ENCODE measurements at places on chromosomes 1 and 21.
A peak's percentile ranks its signal among the peaks of the same experiment; 100 is the strongest.

GRCh38 chr1:67724928-67725560 is 40.0 kb downstream of the GADD45A start:
- DNase-seq: no peak

DNA sequence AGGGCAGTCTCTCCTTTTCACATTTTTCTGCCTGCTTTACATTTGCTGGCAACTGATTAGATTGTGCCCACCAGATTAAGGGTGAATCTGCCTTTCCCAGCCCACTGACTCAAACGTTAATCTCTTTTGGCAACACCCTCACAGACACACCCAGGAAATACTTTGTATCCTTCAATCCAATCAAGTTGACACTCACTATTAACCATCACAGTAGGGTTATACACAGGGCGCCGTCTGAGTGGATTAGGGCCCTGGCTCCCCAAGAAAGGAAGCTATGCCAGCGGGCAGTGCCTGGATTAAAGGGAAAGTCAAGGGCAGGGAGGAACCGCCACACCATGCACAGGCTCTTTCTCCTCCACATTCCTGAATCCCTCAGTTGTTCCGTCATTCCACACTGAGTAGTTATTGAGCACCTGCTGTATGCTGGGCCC is 56.2 kb downstream of the EVA1C start:
- DNase-seq: no peak

DNA sequence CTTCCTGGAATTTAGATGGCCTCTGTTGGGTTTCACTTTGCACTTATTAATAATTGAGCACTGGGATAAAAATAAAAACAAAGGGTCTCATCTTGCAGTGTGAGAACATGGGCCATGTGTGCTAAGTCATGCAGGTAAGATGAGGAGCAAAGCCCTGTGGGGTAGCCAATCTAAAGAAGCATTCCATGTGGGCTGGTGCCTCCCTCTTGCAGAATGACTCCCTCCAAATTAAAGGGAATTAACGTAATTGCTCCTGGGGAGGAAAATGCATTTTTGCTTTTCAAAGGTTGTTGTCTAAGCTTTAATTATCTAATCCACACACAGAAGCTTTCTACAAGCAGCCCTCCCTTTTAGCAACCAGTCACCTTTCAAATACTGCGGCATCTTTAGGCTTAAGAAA is 69.8 kb downstream of the CDC14A start:
- DNase-seq: no peak

GRCh38 chr1:94654459-94654858 is 112.9 kb upstream of the F3 start:
- no peak for DNase-seq

GRCh38 chr1:89873770-89874169 is 52.9 kb downstream of the LRRC8D start:
- peak; percentile 12 for DNase-seq

GRCh38 chr1:30923597-30923996 is 15.0 kb upstream of the SDC3 start:
- no peak for DNase-seq

DNA sequence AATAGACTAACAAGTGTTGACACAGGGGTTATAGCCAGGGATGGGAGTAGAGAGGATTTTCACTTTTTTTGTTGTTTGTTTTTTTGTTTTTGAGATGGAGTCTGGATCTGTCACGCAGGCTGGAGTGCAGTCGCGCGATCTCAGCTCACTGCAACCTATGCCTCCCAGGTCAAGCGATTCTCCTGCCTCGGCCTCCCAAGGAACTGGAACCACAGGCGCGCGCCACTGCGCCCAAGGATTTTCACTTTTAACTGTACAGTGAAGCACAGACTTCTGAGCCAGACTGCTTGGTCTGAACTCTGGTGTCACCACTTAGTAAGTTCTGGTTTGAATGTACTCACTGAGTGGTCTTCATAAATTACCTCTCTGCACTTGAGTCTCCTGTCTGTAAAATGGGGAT is 40.2 kb upstream of the WASF2 start:
- no peak for DNase-seq

DNA sequence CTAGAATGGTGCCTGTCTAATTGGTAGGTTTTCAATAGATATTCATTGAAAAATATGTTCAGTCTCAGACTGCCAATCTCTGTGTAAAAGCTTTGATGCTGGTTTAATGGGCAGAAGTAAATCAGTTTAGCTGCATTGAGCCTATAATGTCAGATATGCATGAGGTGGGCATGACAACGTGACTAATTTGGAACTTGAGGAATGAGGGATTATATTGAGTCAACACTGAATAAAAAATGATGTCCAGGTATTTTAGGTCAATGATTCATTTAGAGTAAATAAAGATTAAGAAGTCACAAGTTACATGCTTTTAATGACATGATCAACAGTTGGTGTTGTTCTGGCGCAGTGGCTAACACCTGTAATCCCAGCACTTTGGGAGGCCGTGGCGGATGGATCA is 3.0 kb downstream of the WDR3 start:
- DNase-seq: no peak

DNA sequence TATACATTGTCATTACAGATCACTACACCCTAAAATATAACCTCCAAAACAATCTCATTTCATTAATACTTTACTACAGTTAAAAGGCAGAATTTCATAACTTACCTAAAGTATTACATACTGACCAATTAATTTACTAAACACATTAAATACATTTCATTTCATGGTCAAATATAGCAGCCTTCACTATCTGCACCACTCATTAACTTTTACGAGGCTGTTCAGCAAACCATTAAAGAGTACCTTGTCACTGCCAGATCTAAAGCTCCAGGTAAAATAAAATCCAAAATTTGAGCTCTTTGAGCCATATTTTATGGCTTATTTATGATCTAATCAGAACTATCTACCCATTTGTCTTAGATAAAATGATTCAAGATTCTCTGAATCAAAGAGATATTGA is 66.4 kb upstream of the RBM34 start:
- DNase-seq: no peak

DNA sequence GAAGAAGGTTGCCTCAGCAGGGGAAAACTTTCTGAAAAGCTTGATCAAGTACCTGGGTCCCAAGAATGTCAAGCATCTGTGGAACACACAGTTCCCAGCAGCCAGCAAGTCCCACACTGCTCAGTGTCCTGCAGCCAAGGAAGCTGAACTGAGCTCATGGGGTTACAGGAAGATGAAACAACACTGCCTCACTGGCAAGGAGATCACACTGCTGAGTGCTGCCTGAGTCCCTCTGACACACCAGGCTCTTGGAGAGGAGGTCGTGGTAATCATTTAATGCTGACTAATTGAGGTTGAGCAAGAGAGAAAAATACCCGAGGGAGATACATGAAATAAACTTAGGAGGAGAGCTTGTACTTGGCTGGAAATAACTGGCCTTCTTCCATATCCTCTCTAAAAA is 75.2 kb downstream of the MPZL1 start:
- no peak for DNase-seq

GRCh38 chr1:21296509-21297354 is 6.5 kb upstream of the ECE1 start:
- no peak for DNase-seq

DNA sequence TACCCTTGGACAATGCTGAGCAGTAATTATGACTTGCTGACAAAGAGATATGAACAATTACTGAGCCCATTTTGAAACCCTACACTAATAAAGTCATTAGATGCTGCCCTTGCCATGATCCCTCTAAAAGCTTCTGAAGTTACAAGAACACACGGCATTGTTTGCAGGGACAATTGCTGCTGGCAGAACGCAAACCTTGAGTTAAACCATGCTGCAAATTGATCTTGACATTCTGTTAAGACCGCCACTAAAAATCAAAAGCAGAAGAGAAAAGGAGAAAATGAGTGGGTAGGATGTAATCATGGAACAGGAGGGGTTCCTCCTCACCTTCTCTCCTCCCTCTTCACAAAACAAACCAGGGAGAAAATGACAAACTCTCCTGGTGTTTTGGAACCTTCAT is 136.2 kb upstream of the DMRTA2 start:
- no peak for DNase-seq

DNA sequence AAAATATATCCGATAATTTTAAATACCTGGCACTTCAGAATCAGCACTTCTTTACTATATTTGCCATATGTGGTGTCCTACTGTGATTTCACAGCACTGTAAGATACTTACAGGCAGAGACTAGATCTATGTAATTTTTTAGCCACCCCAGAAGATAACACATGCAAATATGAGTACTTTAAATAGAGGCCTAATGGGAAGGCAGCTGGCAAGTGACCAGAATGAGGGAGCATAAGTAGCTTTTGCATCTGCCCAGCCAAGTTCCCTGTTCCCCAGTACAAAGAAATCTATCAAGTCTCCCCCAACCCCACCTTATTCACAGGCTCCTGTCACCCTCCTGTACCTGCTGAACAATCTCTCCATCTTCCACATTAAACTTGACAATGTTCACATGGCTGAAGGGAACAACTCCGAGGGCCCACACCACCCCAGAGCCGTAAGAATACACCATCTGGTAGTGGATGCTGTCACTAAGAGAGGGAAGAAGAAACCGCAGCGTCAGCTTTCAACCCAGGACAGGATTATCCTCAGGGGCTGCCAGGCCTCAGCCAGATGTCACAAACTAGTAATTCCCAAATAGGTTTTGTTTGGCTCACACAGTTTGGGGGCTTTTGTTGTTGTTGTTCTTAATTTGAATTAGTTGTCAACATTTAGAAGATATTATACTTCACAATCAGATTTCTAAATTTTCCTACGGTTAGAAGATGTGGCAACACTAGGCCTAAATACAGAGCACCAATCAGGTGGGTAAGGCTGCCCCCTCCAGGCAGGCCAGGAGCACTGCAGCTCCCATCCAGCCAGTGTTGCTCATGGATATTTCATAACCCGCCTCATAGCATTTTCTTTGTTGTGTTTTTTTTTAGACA is 10.4 kb downstream of the EMC1 start:
- DNase-seq: peak; percentile 66

- DNase-seq: no peak
Observed at GRCh38 chr1:10236405-10237156, 26.2 kb downstream of the KIF1B start.

GRCh38 chr1:24640288-24640687 is 2.8 kb upstream of the SRRM1 start:
- no peak for DNase-seq

DNA sequence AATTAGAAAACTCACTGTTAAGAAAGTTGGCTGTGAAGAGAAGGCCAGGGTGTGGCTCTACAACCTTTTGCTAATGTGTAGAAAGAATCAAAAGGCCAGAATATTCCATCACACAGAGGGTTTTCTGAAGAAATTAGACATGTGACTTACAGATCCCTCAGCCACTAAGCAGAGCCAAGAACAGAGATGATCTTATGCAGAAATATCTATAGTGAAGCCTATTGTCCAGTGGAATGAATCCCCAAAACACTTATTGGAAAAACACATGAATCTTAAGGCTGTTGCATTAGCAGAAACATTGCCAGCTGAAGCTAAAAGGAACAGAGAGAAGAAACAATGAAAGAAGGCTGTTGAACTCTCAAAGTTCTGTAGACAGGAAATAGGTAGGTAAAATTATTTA is 979.2 kb downstream of the MRPL39 start:
- no peak for DNase-seq

- DNase-seq: no peak
Observed at GRCh38 chr1:208090388-208091301, 153.5 kb downstream of the PLXNA2 start.

DNA sequence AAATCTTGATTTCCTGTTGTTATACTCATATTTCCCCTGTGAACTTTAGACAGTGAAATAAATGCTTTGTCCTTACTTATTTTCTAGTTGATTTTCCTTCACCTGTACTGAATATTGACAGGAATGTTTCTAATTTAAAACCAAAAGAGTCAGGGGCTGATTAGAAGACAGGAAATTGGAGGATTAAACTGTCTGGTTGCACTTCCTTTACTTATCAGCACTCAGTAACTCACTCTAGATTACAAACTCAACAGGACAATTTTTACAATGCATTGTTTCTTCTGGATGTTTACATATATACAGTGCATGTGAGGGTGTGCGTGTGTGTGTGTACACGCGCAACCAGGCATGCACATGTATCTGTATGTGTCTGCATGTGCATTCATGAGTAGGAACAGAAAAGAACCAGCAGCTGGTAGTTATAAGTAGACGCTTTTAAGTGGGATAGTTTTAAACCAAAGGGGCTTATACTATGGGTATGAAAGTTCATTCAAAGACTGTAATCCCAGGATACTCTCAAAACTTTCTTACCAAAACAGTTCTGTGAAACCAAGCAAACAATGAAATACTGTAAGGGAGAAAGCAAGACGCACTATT is 212.0 kb upstream of the NFIA start:
- no peak for DNase-seq

GRCh38 chr1:158153179-158153578 is 27.5 kb upstream of the CD1D start:
- DNase-seq: no peak

GRCh38 chr1:58367217-58367616 is 179.3 kb downstream of the OMA1 start:
- no peak for DNase-seq

DNA sequence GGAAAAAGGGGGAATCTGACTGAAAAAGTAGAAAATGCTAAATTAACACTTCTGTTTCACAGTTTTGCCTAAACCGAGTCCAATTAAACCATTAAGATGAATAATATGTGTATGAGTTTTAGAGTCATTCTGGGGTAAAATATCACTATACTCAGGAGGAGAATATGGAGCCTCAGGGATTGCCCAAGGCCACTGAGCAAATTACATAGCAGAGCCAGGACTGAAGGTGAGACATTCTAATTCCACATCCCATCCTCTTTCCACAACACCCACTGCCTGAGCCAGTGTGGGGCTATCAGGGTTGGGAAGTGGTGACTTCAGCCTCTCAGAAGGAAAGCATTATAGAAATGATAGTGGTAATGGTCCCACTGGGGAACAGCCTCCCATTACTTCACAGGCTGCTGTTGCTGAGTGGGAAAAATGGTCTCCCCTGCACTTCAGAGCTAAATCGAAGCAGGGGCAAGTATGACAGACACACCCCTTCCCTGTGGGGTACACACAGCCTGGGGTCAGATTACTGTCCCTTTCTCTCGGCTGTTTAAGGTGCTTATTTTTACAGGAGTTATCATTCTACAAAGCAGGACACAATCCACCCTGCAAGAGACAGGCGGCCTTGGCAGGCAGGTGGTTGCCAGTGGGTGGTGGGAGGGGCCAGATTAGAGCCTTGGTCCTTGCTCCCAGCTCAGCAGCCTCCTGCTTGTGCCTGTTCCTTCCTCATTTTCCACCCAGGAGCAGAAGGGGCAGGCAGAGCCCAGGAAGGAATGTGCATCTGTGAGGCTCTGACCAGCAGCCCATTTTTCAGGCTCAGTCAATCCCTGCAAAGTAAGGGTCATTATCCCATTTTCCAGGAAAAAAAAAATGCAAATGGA is 9.5 kb upstream of the BCAR3 start:
- DNase-seq: no peak

Measured in stimulated activated naive CD4-positive, alpha-beta T cell (primary cell).